ENCODE measurements at places on chromosomes 11 and 22. TPM values are rescaled to one million over a fixed set of nuclear protein-coding genes. Genes with fewer than 3 reads are reported as not detected.

GRCh38 chr11:122749005-122749687 lies 89.2 kb upstream of the CRTAM start:
- DNase-seq: peak; percentile 11

- no peak for DNase-seq
These were observed 967.0 kb upstream of the FAT3 start for GRCh38 chr11:91257667-91258066.

- DNase-seq: no peak
These were observed 231.1 kb downstream of the SWAP70 start for GRCh38 chr11:9895006-9895405.

DNA sequence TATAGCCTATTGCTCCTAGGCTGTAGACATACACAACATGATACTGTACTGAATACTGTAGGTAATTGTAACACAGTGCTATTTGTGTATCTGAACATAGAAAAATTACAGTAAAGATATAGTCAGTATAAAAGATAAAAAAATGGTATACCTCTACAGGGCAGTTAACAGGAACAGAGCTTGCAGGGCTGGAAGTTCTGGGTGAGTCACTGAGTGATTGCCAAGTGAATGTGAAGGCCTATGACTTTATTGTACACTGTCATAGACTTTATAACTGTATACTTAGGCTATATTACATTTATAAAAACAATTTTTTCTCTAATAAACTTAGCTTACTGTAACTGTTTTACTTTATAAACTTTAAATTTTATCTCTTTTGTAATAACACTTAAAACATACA lies 332.4 kb upstream of the ARHGAP42 start:
- DNase-seq: no peak

GRCh38 chr11:27416568-27417176 lies 53.7 kb upstream of the CCDC34 start:
- DNase-seq: no peak

DNA sequence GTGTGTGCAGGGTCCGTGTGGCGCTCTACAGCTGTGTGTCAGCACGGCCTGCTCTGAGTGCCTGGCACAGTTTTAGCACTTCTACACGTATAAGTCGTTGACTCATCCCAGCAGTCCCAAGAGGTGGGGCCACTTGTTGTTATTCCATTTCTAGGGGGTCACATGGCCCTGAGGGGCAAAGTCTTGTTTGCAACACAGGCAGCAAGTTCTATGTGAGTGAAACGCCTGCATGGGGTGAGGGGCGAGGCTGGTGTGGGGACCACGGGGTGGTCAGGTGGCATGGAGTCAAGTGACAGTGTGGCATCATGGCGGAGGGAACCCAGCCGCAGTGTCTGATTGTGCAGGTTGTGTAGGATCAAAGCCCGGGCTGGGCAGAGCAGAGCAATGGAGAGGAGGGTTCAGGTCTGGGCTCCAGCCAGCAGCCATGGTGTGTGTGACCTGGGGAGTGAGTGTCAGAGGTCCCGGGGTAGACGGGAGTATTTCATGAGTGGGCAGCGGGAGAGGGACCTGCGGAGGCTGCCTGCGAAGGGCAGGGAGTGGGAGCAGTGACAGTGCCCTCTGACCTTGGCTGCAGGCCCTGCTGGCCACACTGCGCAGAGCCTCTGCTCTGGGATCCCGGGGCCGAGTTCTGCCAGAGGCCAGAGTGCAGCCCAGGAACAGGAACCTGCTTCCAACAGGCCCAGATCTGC lies 27.9 kb downstream of the SHANK3 start:
- DNase-seq: no peak

GRCh38 chr11:33445761-33446161 lies 188.6 kb downstream of the HIPK3 start:
- no peak for DNase-seq

DNA sequence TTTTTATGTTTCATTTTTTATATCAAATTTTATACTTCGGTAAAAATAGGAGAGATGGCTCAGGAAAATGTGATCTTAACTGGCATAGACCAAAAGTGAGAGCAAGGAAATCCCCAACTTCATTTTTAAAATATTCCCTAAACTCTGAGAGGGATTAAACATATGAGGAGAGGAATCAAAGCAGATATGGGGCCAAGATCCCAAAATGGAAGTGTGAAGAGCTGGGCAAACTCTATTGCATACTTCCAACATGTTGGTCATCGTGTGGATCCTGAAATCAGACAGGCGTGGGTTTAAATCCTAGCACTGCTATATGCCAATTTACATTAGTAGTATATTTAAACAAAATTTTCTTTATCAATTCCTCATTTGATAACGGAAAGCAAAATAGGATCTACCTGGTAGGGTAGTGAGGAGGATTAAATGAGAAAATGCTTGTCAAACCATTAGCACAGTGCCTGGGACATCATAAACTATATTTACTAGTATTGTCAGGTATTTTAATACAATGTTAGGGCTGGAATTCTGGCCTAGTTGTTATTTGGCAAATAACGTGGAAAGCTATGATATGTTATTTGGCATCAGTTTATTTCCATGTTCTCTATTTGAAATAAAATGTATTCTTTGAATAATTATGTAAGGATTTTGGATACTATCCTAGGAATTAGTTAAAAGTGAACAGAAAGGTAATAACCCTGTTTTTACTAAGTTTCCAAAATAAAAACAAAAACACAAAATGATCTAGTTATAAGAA lies 392.8 kb upstream of the CCDC90B start:
- no peak for DNase-seq

DNA sequence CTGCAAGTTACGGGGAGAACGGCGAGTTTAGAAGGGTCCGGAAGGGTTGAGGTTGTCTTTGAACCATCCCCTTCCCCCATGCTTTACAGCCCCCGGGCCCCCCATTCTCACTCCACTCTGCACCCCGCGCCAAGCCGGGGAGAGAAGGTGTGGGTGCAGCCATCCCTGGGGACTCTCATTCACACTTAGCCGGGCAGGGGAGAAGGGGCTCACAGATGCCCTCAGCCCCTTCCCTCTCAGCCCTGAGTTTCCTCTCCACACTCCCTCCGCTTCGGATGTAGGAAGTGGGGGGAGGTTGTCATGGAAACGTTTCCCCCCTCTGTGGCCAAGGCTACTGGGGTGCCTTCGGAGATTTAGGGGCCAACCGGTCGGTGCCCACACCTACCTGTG lies 334 bp downstream of the CADM1 start:
- no peak for DNase-seq

GRCh38 chr22:49340406-49340805 lies 487.3 kb downstream of the BRD1 start:
- no peak for DNase-seq

DNA sequence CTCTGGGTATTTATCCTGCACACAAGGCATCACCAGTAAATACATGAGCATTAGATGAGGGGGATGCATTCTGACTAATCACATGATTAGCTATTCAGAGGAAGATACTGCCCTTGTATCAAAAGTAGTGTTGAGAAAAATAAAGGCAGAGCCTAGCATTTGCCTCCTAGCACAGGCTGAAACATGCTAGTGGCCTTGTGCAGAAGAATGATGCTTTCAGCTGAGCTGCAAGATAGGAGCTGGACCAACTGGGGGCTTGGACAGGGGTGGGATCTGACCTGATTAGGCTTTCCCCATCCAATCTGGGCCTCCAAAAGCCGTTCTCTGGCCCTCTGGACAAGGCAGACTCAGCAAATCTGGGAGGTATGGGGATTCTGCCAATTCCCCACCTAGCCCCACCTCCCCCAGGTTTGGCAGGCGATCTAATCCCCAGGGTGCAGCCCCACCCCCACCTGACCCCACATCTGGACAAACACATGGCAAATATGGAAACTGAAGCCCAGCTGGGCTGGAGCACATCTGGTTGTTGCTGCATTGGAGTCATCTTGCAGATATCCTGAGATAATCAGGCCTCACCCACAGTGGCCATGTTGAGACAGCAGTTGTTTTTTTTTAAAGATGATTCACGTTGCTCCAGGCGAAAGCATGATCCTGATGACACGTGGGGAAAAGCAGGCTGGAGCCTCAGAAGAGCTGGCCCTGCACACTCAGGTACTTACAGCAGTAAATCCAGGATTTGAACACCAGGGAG lies 4.4 kb upstream of the MISFA start:
- DNase-seq: no peak

- DNase-seq: no peak
These were observed 4.6 kb upstream of the CABP7 start for GRCh38 chr22:29715240-29715639.

GRCh38 chr22:44525941-44526778 lies 28.1 kb upstream of the RTL6 start:
- DNase-seq: no peak

- DNase-seq: no peak
These were observed 4.5 kb downstream of the C11orf97 start for GRCh38 chr11:94516725-94517124.

GRCh38 chr22:22463855-22464540 lies 44.5 kb downstream of the ZNF280B start:
- peak; percentile 22 for DNase-seq

DNA sequence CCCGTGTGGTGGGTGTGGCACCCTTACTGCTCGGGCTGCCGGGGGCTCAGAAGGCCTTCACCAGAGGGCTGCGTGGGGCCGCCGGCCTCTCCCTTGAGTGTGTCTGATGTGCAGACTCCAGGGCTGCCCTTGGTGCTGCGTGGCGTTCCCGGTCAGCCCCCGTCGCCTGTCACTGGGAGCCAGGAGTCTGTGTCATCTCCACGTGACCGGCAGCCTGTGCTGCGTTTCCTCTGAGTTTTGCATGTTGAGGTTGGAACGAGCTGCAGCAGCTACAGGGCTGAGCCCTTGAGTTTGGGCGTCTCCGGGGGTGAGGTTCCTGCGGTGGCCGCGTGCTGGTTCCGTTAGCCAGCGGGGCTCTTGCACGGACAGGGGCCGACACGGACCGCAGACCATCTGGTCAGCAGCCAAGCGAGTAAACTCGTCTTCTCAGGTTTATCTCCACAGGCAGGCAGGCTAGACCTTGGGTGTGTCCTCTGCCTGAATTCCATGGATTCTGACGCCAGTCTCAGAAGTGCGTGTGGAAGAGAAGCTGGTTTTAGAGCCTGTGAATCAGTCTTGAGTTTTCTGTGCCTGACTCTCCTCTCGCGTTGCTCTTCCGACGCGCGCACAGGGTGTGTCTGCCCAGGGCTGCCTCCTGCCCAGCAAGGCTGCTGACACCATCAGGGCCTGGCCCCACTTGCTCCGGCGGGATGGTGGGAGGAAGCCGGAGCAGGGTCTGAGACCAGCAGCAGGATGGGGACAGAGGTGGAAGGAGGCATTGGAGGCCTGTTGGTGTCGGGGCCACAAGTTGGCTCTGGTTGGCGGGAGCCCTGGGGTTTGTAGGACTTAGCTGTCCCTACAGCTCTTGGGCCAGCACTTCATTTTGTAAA lies 10.5 kb downstream of the PTDSS2 start:
- DNase-seq: no peak

- DNase-seq: no peak
These were observed 147.7 kb downstream of the ATXN10 start for GRCh38 chr22:45819305-45819704.

- no peak for DNase-seq
These were observed 20.3 kb downstream of the TEF start for GRCh38 chr22:41401781-41402648.

GRCh38 chr11:114359342-114359741 lies 41.0 kb downstream of the C11orf71 start:
- no peak for DNase-seq

DNA sequence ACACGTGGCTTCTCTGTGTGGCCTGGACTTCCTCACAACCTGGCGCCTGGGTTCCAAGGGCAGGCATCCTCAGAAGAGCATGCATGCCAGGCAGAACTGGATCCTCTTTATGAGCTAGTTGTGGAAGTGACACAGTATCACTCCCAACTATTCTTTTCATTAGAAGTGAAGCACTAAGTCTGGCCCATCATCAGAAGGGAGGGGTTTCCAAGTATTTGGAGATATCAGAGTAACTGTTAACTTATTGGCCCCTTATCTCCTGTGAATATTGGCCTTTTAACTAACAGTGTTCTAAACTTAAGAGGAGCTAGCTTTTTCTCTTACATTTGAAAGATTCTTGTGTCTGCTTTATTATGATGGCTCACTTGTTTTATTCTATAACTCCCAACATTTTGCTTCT lies 35.5 kb downstream of the FDX1 start:
- DNase-seq: no peak

DNA sequence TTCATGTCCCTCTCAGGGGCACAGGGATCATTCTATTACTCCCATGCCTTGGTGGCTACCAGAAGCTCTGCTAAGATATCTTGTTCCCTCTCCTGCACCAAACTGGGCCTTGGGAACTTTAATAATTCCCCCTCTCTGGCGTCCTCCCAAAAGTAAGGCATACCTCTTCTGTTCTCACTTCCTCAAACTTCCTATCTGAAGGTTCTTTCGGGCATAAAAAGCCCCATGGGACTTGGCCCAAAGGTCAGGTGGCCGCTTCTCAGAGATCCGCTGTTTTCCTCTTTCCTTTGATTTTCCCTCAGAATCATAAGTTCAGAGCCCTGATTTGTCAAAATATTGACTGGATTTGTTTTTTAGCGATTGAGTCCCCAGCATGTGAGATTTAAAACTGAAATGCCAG lies 13.0 kb downstream of the POLD3 start:
- DNase-seq: no peak

GRCh38 chr11:72844356-72844755 lies 30.1 kb downstream of the ATG16L2 start:
- DNase-seq: no peak

GRCh38 chr11:106390078-106390477 lies 312.6 kb downstream of the AASDHPPT start:
- no peak for DNase-seq

GRCh38 chr22:33985506-33985905 lies 65.2 kb upstream of the LARGE1 start:
- no peak for DNase-seq

DNA sequence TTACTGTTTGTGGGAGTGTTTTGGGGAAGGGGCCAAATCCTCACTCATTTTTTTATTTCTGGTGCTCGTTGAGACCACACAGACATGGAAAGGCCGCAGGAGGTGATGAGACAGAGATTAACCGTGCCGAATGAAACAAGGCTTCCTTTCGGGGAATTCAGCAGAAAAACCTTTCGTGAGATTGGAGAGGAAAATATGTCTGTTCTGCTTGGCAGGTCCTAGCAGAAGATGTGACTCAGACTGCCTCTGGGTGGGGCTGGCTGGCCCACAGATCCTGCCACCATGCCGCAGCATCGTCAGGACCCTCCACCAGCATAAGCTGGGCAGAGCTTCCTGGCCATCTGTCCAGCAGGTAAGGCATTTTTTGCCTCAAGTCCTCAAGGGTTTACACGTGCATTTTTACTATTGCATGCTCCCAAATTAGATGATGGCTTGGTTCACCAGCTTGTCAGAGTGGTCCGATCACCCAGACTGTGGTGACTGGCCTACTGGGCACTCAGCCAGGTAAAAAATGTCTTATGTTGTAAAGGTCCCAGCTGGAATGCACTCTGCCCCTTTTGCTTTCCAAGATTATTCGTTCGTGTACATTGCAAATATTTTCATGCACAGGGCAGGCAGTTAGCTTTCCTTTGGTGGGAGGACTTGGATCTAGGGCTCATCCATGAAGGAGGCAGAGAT lies 1.5 kb downstream of the DDB2 start:
- DNase-seq: peak; percentile 68

- DNase-seq: no peak
These were observed 2.9 kb upstream of the NXPE4 start for GRCh38 chr11:114598461-114598860.

Gene PHLDB1
- total RNA-seq: 2.3 TPM

Gene ST14
- total RNA-seq: 0.25 TPM

Gene TEAD1
- 0.11 TPM for total RNA-seq

Gene ELFN2
- 0.05 TPM for total RNA-seq

Gene RHOD
- not detected for total RNA-seq

Gene SEPTIN5
- 0.71 TPM for total RNA-seq

Gene CD3G
- 109 TPM for total RNA-seq

Gene OR5T3
- total RNA-seq: not detected

Gene ARFGAP3
- 19.5 TPM for total RNA-seq

Gene VPS51
- total RNA-seq: 243 TPM

Gene CALCA
- total RNA-seq: not detected

Gene MIOX
- total RNA-seq: not detected

Gene DYNC2H1
- 3.2 TPM for total RNA-seq
